Progenitor cell of endocrine pancreas (in vitro differentiated cells): ENCODE measurements at places on chromosomes 3 and 15.

GRCh38 chr3:129046037-129046731 is 14.4 kb upstream of the GP9 start:
- DNase-seq, result no peak

DNA sequence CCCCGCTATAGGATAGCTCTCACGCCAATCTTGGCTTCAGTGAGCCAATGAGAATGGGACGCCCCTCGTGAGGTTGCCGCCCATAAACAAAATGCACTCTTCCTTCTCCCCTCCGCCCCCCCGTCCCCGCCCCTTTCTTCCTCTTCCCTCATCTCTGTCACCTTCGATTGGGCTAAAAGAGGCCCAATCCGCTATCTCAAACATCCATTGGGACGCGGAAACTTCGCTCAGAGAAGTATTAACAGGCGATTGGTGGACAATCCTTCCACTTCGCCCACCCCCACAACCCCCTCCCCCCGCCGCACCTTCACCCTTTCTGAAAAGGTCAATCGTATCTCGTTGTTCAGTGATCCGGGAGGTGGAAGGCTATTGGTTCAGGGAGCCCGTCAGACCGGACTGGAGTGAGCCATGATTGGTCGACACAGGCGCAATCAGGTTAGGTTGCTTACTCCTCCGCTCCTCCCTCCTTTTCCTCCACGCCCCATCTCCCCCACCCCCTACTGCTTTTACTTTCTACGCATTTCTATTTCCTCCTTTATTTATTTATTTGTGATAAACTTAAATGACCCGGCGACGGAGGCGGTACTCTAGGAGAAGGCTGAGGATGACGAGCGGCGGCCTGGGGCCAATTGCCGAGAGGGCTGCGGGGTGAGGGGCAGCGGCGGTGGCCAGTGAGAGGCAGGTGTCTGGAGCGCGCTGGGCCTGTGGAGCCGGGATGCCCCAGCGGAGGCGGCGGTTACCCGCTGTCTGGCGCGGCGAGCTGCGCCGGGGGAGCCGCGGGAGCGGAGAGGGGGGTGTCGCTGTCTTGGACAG is 447 bp upstream of the ZBTB20 start:
- peak; percentile 94 for DNase-seq

- no peak for DNase-seq
These were observed 3.9 kb downstream of the THBS1 start for GRCh38 chr15:39584662-39585388.

- DNase-seq, result no peak
These were observed 10.6 kb upstream of the ETV5 start for GRCh38 chr3:186119499-186119898.

GRCh38 chr3:55691141-55691540 is 204.0 kb upstream of the WNT5A start:
- DNase-seq, result no peak

GRCh38 chr3:121998611-121999473 is 23.2 kb downstream of the ILDR1 start:
- DNase-seq, result no peak

- peak; percentile 29 for DNase-seq
These were observed 1.3 kb downstream of the FAM43A start for GRCh38 chr3:194686816-194687637.

DNA sequence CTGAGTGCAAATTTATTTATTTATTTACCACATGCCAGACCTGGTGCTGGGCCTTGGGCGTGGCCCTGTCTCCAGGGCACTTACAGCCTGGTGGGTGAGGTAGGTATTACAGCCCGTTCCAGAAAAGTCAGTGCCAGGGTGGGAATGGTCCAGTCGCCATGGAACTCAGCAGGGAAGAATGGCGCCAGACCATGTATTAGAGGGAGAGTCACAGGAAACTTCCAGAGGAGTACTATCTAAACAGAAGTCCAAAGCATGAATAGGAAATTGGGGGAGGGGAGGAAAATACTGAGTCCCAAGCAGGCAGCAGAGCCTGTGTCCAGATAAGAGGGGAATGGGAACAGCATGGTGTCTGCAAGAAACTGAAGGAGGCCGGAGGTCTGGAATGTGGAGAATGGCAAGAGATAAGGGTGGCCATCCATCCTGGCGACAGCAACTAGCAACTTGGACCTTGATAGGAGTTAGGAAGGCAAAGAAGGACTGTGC is 27.0 kb downstream of the SH3BP5 start:
- peak; percentile 24 for DNase-seq

DNA sequence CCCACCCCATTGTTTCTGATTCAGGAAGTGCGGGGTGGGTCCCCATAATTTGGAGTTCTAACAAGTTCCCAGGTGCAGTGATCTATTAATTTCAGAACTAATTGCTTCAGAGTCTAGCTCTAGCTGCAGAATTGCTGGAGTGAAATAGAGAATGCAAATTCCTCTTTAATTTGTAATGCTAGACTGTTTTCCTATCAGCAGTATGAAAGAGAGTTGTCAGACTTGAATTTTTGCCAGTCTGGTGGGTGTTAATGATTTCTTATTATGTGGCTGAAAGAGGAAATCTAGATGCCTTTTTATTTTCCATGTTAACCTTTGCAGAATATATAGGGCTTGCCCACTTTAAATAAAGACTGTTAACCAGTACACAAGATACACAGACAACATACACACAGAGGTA is 23.7 kb downstream of the APH1B start:
- DNase-seq, result no peak

DNA sequence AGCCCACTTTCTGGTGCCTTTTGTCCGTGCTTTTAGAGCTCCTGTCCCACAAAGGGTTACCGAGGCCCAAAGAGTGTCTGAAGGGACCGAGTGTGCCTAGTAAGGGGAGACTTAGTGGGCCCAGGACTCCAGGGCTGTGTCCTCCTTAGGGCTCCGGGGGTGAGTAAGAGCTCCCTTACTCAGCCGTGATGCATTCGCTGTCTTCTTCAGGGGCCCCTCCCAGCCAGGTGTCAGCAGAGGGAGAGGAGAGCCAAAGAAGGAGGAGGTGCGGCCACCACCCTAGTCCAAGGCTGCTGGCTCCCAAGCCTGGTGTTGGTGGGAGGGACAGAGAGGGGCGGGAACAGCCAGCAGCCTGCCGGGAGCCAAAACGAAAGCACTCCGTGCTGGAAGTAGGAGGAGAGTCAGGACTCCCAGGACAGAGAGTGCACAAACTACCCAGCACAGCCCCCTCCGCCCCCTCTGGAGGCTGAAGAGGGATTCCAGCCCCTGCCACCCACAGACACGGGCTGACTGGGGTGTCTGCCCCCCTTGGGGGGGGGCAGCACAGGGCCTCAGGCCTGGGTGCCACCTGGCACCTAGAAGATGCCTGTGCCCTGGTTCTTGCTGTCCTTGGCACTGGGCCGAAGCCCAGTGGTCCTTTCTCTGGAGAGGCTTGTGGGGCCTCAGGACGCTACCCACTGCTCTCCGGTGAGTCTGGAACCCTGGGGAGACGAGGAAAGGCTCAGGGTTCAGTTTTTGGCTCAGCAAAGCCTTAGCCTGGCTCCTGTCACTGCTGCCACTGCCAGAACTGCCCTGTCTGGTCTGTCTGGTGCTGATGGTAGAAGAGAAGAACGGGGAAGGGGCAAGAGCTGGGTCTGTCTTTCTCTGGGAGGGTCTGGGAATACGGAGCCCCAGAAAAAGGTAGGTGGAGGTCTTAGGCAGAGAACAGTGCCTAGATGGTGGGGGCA is at the start of gene IL17RC:
IL17RC (plus strand) TSS at position 365 of the 947 bp plus-strand sequence; CDS start at position 583, 218 bp downstream.
- peak; percentile 30 for DNase-seq

- no peak for DNase-seq
These were observed 126.8 kb upstream of the RASGRP1 start for GRCh38 chr15:38691377-38691776.

GRCh38 chr3:134340362-134340981 is 33.8 kb downstream of the AMOTL2 start:
- DNase-seq, result no peak

DNA sequence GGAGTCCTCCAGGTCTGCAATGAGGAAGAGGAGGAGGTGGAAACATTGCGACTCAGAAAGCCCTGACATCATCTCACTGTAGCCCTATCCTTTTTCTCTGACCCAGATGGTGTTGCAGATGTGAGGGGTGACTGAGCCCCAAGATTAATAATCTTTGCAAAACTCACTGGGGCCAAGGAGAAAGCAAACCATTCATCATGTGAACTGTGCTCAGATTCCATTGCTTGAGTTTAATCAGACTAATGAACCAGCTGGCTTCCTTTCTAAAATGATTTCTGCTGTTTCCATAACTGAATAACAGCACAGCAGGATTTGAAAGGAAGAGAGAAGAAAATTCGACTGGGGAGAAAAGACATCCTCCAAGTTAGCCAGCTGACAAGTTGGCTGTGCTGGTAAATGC is 13.4 kb upstream of the DGKG start:
- DNase-seq, result no peak

GRCh38 chr3:102057781-102058421 is 208.6 kb downstream of the NFKBIZ start:
- no peak for DNase-seq

DNA sequence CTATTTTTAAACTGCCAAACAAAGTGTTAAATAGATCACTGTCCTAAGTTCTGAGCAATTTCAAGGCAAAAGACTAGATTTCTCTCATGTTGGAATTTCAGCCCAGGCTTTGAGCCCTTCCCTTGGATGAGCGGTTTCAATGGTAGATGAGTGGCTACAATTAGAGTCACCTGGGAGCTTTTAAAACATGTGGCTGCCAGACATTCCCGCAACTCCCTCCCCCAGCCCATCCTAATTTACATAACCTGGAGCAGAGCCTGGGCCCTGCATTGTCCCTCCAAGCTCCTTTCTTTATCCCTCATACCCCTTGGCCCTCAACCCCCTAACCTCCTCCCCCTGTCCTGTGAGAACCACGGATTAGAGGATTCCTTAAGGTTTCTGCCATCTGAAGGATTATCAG is 357.5 kb upstream of the UMPS start:
- DNase-seq, result no peak

DNA sequence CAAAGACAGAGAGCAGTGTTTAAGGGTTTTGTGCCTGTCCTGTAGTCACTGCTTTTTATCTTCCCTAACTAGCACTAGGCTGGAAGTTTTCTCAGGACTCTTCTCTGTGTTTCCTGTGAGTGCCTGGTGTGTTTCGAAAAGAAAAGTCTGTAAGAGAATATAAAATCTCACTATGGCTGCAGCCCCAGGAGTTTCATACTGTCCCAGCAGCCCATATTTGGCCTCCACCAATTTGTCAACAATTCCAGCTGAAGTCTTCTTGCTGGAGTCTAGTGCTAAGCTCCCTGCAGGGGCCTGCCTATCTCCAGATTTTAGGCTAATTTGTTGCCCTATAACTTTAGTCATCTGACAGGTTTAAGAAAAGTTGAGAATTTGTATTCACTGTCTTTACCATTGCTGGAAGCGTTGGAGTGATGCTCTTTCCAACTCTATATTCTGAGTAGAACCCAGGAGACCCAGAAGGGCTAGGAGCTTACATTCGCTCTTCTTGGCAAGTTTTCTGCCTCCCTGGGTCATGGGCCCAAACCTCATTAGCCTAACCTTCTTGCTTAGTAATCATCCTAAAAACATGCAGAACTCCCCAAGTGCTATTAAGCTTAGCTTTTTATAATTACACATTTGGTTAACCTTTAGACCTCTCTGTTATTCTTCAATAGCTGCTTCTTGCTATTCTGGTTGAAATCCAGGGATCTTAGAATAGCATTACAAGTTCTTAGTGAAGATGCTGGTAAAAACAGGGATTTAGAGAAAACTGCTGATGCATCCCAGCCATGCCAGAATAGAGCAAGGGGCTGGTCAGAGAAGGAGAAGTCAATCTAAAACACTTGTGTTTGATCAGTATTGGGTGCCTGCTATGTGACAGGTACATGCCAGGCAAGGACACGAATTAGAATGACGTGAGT is 283.1 kb downstream of the NEK10 start:
- DNase-seq, result no peak

- DNase-seq, result no peak
These were observed 1.5 kb downstream of the CTDSPL start for GRCh38 chr3:37862903-37863815.

- no peak for DNase-seq
These were observed 21.7 kb upstream of the ARID3B start for GRCh38 chr15:74519311-74519710.

DNA sequence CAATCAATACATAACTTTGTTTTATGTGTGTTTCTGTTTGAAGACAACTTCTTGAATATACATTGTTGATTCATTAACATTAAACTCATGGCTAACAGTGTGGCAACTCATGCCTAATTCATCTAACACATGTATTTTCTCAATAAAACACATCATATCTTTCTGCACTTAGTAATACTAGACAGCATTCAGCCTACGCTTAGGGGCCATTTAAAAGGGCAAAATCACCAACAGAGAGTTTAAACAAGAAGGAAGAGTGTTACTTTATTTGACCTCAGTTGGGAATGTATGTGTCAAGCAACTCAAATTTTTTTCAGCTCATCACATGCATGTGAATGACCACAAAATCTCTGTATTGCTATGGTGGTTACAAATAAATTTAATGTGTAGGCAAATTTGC is 128.8 kb upstream of the AADACL2 start:
- DNase-seq, result no peak

DNA sequence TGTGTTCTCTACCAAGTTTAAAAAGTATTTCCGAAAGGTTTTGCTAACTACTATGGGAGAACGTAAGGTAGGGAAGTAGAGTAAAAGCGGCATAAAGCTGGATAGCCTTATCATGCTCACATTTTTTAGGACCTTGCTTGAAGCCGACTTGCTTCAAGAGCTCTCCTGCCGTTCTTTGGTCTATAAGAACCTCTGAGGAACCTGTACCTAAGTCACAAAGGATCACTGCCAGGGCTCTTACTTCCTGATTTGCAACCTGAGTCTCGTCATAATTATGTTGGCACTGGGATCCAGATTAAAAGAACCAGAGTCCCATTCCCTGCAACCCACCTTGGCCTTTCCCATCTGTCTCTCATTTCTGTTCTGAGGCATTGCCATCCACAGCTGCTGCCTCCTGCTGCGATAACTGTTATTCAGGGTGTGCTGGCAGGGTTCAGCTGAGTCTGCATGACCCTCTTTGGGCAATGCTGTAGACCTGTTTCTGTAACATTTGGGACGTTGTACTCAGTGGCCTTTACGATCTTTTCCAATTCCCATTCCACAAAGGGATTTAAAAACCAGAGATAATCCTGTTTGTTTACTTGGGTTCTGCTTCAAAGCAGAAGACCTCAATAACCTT is 131.0 kb upstream of the UMPS start:
- no peak for DNase-seq

GRCh38 chr3:138692152-138692551 is 83.6 kb downstream of the FAIM start:
- no peak for DNase-seq

DNA sequence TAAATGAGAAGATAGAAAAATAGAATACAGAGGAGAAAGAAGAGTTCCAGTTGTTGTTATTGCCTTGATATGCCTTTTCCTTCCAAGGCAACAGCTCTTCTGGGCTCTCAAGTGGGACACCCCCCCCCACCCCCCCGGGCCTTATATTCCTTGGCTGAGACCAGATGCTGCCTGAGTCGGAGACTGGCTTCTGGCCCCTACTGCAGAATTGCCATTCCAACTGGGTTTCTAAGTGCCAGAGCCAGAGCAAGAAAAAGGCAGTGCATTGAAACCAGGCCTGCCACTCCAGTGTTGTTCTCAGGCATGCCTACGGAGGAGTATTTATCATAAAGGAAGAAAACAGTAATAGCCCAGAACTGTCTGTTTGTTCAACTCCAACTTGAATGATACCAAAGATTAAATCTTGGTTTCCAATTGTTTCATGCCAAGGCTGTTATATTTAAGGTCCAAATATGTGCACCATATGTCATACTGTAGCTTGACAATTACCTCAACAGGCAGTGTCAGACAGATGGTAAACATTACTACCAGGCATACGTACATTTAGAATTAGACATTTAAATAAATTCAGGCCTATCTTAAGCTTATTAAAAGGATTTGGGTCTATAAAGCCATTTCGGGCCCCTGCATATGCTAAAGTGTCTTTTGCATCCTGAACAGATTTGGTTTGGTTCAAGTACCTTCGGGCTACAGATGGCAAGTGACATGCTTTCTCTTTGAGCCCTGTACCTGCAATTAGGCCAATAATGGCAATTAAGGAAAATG is 209.9 kb upstream of the SEMA6D start:
- no peak for DNase-seq
